ENCODE measurements at places on chromosomes 7 and 10.

DNA sequence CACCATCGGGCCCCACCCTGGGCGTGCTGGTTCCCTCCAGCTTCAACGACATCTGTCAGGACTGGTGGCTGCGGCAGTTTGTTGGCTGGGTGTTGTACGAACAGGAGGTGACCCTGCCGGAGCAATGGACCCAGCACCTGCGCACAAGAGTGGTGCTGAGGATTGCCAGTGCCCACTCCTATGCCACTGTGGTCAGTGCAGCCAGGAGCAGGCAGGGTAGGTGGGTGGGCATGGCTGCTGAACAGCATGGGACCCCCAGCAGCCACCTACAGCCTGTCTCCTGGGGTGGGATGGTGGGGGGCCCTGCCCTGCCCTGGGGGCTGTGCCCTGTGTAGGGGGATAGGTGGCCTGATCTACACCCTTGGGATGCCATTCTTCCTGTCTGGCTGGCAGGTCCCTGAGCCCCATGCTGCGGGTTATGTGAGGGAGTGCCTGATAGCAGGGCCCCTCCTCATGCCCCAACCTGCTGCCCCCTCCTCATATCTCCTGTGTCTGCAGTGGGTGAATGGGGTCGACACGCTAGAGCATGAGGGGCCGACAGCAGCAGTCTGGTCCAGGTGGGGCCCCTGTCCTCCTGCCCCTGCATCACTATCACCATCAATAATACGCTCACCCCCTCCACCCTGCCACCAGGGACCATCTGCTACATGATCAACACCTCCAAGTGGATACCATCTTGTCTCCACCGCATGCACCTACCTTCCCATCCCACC, 56.9 kb downstream of the ZNF727 start:
- no peak for DNase-seq

GRCh38 chr10:98910546-98910945, 325.1 kb downstream of the HPSE2 start:
- no peak for DNase-seq

- no peak for DNase-seq
Measured at GRCh38 chr10:80528185-80528700, 9.5 kb upstream of the SH2D4B start.

GRCh38 chr10:113213035-113213434, 263.0 kb downstream of the TCF7L2 start:
- no peak for DNase-seq

DNA sequence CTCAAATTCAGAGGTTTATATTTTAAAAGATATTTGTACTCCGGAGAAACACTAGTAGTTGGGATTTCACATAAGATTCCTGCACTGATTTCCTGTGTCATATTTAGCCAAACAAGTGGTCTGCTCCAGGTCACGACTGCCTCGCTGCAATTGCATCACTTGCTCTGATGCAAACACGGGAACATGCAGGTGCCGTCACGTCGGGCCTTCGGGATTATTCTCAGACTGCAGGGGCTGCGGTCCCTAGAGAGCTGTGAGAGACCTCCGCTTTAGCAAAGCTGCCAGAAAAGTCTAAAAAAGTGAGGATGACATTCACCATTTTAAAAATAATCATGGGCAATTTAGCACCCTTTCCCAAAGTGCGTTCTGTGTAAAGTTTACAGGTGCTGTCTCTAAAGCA, 93.5 kb upstream of the DDC start:
- DNase-seq: no peak

DNA sequence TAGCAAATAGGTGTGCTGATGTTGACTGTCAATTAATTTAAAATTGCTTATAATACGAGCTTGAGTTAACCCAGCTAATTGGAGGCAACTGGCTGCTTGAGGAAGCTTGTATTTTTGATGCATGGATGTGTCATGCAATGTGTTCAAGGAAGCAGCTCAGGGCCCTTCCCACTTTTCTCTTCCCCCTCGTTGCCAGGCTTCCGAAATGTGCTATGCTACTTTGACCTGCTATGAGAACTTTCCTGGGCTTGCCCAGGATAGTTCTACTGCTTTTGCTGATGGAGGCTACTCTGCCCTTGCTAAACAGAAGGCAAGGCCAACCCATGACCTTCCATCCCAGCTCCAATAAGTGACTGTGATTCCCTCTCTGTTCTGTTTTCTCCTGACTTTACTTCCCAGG, 24.4 kb downstream of the PLCE1 start:
- DNase-seq: no peak

DNA sequence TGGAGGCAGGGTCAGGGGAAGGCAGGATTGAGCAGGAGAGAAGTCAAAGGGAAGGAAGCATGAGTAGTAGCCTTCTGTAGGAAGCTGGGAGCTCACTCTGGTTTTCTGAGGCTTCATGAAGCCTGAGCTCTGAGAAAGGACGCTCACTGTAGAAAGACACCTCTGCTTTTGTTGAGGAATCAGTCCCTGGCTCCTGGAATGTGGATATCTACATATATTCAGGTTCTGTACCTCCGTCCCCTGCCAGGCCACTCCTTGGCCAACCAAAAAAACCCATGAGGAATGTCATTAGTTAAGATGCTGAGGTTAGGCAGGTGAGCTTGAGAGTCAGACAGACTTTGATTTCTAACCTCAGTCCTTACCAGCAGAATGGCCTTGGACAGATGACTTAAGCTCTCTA, 283.5 kb upstream of the HABP2 start:
- no peak for DNase-seq

GRCh38 chr7:30879139-30880124, 32.2 kb upstream of the AQP1 start:
- no peak for DNase-seq

GRCh38 chr10:71337219-71337701, 18.2 kb downstream of the SLC29A3 start:
- DNase-seq: no peak

DNA sequence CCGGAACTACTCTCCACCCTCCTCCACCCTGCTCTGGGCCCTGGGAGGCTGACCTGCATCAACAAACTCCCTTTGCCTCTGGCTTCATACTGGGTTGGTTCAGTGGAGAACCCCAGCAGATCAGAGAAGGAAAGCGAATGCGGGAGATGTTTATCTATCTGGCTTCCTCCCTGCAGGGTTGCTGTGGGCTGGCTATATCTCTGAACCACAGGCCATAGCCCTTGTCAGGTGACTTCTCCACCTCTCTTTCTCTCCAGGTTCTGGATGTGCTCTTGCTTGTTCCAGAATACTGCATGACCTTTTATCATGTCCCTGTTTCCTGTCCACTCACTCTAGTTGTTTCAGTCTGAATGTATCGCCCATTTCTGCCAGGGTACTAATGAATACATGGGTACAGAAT, 51.7 kb upstream of the IFRD1 start:
- DNase-seq: no peak

- DNase-seq: no peak
Measured at GRCh38 chr10:77016278-77016815, 621.3 kb downstream of the KCNMA1 start.

DNA sequence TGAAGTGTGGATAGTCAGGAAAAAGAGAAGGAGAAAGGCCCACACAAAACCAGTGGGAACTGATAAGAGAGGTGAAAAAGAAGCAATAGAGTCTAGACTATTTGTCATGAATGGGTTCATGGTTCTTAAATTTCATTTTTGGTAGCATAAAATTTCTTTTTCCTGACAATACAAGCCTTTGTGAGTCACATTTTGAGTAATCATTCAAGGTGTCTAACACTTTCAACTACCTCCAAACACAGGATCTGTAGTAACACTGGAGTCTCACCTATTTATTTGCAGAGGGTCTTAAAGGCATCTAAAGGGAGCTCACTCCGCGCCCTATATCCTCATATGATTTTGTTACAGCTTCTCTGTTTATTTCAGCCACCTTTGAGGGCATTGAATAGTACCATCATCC, 96.0 kb downstream of the SAMD9 start:
- DNase-seq: no peak

GRCh38 chr7:90188281-90188680, 23.3 kb upstream of the STEAP2 start:
- DNase-seq: no peak

DNA sequence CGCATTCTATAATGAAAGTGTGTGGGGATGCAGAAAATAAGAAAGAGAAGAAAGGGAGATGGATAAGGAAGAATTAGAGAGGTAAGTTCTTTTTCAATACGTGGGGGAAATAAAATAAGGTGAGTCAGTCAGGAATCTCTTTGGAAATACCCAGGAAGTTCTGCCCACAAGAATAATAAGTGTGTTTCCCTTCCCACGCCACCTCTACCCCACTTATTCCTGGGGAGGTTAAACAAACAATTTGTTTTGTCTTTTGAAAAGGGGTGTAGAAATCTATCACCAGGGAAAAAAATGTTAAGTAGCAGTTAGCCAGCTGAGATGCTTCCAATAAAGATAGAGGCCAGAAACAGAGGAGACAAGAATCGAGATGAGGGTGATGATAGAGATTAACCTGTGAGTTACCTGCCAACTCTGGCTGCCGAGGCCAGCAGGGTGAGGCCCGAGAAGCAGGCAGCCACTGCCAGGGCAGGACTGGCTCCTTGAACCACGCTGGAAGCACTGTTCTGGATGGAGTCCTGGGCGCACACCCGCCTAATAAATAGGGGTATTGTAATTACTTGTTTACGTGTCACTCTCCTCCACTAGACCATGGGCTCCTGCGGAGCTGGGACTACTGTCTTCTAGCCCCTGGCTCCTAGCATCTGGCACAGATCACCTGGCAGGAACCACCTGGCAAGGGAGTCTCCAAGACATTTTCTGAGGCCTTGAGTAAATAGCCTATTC, 191.3 kb downstream of the FGFR2 start:
- DNase-seq: no peak

GRCh38 chr10:55233090-55233489, 432.1 kb upstream of the PCDH15 start:
- DNase-seq: no peak

GRCh38 chr10:111289461-111289860, 212.6 kb downstream of the ADRA2A start:
- no peak for DNase-seq

DNA sequence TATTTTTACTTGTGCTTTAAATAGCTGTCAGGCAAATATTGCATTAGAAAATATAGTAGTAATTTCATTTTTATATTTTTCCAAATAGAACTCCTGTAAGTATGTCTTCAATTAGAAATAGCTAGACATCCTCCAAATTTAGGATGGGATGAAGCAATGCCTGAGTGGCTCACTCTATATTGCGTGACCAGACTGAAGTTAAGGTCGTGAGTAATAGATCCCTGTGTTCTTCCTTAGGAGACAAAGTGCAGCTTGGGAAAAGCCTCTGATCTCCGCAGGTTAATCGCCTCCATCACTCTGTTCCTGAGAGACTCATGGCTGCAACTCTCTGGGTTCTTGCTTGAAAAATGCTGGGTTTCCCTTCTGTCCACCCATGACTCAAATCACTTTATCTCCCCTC, 484.8 kb upstream of the ANKRD30A start:
- no peak for DNase-seq

GRCh38 chr7:156827587-156828203, 65.3 kb downstream of the LMBR1 start:
- DNase-seq: no peak

GRCh38 chr7:157442456-157442855, 105.7 kb downstream of the DNAJB6 start:
- no peak for DNase-seq

- peak; percentile 20 for DNase-seq
Measured at GRCh38 chr10:90871279-90871765, 452 bp upstream of the RPP30 start.

DNA sequence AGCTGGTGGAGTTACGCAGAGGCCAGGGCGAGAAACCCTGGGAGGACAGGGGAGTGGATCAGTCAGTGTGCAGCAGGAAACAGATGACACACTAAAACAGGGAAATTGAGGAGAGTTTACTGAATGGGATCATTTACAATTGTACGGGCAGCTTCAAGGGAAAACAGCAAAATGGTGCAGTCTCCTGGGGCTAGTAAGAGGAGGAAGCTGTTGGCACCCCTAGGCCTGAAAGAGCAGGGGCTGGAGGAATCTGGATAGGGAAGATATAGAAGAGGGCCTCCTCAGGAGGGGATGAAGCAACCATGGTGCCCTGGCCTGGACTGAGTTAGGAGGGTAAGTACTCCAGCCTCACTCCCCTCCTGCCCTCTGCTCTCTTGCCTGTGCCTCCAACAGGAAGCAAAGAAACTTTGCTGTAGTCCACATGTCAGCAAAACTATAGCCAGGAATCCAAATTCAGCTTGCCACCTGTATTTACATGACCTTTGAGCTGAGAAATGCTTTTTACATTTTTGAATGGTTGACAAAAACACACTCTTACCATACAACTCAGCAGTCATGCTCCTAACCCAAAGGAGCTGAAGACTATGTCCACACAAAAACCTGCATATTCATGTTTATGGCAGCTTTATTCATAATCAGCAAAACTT, 52.3 kb upstream of the OPN4 start:
- DNase-seq: no peak

GRCh38 chr7:112452102-112452888, 2.0 kb downstream of the IFRD1 start:
- no peak for DNase-seq

- peak; percentile 30 for DNase-seq
Measured at GRCh38 chr10:4131407-4132215, 346.6 kb upstream of the KLF6 start.

DNA sequence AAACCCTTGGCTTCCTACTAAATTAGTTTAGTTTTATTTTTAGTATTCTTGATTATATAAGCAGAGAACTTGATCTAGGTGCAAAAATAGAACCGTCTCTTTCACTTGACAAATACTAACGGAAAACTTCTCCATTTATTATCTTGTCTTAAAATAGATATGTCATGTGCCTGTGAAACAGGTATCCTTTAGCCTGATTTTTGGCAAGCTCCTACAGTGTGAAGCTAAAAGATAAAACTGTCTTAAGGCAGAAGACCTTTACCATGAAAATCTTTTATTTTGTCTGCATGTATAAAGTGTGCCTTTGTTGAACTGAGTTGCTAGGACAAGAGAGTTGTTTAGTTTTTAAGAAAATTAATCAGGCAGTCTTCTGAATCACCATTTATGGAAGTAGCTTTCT, 90.6 kb downstream of the CYP51A1 start:
- DNase-seq: no peak

DNA sequence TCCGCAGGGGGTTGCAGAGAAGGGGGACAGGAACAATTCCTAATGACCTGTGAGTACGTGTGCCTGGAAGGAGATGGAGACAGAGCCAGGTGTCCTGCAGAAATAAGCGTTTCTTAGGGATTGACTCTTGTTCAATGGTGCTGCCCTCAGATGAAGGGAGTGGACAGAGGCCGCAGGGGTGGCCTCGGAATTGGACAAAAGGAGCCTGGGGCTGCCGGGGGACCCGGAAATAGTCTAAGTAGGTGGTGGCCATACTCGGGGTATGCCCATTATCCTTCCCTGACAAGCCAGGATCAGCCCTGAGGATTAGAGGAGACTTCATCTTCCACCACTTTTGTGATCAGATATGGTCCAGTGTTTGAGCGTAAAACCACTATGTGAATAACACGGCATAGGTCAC, 39.2 kb downstream of the ELFN1 start:
- DNase-seq: no peak

DNA sequence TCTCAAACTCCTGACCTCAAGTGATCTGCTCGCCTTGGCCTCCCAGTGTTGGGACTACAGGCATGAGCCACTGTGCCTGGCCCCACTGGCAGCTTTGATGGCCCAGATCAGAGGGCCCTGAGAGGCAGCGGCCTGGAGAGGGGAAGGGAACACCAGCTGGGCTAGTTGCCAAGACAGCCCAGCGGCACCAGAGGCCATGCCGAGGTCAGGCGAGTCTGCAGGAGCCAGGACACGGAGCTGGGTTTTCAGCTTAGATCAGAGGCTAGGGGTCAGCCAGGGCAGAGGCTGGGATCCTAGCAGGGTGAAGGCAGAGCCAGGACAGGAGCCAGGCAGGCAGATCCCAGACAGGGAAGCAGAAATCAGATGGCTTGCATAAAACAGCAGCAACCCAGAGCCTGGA, 92.9 kb downstream of the MYL10 start:
- no peak for DNase-seq

GRCh38 chr10:117165538-117166417, 27.7 kb upstream of the VAX1 start:
- no peak for DNase-seq

Data from effector memory CD8-positive, alpha-beta T cell (primary cell).